NCI-H510A treated with DMSO at 0.1 percent for 48 hours (cell line): ENCODE measurements at places on chromosomes 7 and 10.

- no peak for DNase-seq
Measured at GRCh38 chr10:49072166-49072885, 43.0 kb downstream of the VSTM4 start.

- DNase-seq = no peak
Measured at GRCh38 chr7:50272808-50273207, 31.7 kb upstream of the IKZF1 start.

DNA sequence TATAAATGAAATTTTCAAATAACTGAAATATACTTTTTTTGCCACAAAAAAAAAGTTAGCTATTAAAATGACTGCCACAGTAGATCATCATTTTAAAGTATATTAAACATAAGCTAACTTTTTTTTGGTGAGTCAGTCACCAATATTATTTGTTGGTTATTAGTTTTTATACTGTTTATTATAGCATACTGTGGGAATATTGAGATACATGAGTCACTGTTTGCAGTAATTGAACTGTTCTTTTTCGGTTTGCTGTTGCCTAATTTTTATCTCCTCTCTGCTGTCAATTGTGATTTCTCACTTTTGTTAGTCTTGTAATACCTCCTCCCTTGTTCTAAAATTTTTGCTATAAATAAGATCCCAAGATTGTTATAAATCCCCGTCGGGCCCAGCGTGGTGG is 45.7 kb downstream of the BTAF1 start:
- no peak for DNase-seq

DNA sequence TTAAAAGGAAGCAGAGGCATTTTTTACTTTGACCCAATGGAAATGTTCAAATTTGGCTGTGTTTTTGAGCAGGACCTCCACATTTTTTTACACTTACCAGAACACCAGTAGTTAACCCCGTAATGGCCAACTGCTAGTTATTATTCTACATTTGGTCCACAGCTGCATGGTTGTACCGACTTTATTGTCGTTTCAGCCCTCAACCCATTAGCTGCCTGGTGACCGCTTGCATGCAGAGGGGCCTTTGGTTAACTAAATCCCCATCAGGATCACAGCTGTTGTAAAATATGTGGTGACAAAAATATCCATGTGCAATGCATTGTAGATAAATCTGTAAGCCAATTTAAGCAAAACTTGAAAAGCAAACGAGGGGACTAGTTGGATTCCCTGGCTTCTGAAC is 342.2 kb upstream of the MEOX2 start:
- no peak for DNase-seq

DNA sequence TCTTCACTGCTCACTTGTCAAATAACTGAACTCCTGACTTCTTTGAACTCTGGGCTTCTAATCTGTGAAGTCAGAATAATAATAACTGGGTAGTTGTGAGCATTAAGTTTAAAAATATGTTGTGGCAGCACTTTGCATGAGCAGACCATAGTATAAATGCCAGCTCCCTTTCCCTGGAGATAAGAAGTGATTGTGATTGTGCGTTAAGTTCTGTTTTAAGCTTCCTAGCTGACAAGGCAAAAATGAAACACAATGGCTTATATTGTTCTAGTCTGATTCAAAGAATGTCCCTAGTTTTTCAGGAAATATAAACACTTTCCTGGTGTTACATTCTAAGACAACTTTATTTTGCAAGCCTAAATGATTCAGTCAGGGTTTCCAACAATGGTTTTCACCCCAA is 61.8 kb downstream of the PTPRE start:
- DNase-seq = no peak

GRCh38 chr7:11931307-11931706 is 99.3 kb upstream of the THSD7A start:
- no peak for DNase-seq

DNA sequence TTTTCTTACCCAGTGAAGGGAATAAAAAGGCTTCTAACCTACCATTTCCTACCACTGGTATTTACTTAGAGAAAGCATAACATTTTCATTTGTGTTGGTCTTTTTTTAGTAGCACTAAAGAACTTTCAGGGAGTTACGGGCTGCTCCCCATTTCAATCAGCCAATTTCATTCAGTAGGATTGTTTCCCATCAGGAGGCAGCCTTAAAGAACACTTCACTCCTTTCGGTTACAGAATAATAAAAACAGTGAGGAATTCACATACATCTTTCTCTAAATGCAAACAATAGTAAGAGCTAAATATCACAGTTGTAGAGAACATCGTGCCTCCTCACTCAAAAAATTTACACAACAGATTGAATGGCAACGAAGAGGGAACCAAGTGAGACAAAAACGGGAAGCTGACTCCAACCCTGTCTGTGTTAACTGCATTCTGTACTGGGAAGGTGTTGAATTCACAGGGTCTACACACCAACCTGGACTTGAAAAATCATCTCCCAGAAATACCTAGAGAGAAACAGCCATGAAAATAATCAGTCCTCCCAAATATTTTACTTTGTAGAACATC is 55.5 kb upstream of the ABLIM1 start:
- DNase-seq = no peak

- DNase-seq = no peak
Measured at GRCh38 chr7:2631946-2632732, at the start of gene TTYH3. TTYH3 (plus strand) TSS chr7:2631986; CDS start chr7:2632156, 170 bp downstream.

GRCh38 chr10:63268149-63268797 is 135.1 kb downstream of the NRBF2 start:
- no peak for DNase-seq

DNA sequence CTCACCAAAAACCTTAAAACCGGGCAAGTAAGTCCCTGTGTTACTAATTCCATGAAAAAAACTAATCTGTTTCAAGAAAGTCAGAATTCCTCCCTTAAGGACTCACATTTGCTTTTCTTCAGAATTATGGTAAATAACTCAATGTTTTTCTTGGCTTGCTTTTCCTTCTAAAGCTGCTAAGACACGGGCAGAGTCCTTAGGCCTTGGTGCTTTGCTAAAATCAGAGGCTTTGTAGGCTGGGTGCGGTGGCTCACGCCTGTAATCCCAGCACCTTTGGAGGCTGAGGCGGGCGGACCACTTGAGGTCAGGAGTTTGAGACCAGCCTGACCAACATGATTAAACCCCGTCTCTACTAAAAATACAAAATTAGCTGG is 32.0 kb downstream of the GNA12 start:
- no peak for DNase-seq

DNA sequence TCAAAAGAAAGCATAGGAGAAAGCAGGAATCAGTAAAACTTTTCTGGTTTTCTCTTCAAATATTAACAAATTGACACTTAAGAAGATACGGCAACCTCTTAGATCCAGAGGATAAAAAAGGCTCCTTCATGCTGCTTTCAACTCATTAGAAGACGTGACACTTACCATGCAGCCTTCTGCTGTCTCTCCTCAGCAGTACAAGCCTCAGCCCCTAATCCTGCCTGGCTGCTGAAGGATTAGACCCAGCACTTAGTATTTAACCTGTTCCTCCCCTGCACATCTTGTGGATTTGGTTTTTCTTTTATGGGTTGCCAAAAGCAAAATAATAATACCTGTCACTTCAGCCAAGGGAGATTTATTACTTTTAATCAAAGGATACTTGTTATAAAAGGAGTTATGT is 108.4 kb downstream of the LYZL1 start:
- DNase-seq = no peak

- DNase-seq = no peak
Measured at GRCh38 chr10:16437540-16437894, 707 bp downstream of the PTER start.

DNA sequence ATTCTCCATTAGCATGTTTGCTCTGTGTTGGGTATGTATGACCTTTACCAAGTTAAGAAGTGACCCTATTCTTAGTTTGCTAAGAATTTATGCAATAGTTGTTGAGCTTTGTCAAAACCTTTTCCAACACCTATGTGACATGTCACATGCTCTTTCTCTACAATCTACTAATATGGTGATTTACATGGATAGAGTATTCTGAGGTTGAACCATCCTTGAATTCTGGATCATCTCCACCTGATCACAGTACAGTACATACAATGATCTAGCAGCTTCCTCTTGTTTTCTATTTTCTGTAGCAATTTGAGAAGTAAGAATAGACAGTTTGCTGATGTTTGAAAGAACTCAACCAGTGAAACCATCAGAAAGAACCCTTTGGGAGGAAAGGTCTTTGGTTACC is 101.2 kb upstream of the PDGFA start:
- DNase-seq = no peak

DNA sequence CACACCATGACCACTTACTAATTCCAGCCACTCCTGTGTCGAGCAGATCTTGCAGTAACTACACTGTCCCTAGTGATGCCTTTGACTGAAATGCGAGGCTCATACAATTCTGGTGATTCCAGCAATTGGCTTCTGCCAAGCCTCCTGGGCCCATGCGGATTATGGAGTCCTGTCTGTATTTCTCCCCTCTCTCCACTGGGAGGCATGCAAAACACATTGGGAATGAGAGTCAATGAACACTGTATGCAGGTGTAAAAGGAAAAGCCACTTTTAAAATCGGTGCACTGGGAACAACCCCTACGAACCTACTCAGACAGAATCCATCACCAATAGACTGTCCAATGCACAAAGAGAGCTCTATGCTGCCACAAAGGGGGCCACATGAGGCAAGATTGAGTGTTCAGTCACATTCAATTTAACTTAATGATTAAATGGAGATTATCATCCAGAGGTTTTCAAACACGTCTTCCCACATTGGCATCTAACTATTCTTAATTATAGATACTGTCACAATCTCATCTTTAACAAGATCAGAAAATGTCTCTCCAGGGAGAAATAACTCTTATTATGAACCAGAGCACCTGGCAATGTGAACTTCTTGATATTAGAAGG is 550.6 kb downstream of the GLRX3 start:
- DNase-seq = peak; percentile 0

DNA sequence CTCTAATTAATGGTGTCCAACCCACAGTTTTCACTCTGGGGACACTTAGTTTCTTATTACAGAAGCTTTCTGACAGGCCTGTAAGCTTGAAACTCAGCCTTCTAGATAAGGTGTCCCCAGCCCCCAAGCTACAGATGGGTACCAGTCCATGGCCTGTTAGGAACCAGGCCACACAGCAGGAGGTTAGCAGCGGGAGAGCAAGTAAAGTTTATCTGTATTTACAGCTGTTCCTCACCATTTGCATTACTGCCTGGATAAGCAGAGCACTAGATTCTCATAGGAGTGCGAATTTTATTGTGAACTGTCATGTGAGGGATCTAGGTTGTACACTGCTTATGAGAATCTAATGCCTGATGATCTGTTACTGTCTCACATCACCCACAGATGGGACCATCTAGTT is 93.7 kb downstream of the TMEM26 start:
- DNase-seq = no peak
